ENCODE measurements at places on chromosomes 1 and 21.

DNA sequence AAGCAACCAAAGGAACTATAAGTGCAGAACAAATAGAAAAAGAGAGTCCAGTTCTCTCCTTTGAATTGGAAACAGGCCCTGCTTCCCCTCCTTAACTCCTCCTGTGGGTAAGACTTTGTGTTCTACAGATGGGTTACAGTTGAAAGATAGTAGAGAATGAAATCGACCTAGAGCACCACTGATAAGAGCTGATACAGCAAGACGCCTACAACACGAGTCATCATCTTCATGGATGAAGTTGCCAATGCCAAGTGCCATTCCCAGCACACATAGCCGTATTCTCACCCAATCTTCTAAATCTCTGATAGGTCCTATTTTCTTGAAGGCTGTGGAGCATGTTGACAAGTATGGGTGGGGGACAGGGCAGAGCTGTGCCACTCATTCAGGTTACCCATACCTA is 99.8 kb upstream of the CAMK1G start:
- no peak for DNase-seq

DNA sequence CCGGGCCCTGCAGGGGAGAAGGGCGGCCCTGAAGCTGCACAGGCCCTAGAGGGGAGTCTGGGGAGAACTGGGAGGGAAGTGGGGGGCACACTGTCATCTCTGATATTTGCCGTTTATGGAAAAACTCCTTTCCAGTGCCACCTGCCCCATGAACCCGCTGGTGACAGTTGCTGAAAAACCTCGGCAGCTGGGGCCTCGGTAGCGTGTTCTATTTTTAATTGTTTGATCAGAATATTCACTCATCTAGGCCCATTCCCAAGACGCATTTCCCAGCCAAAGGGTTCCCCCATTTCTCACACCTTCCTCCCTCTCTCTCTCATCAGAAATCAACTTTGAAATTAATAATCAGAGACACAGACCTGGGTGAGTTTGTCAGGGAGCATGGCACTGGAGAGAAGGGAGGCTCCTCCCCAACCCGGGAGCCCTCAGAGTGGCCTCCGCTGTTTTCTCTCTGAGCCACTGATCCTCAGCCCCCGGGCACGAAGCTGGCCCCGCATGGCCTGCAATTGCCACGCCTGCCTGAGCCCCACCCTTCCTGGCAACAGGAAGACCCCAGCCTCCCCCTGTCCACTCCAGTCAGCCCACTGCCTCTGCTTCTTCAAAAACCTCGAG is 111.1 kb downstream of the CASZ1 start:
- no peak for DNase-seq

- DNase-seq: peak; percentile 67
These were observed 18.5 kb downstream of the SH3BP5L start for GRCh38 chr1:248807067-248807737.

GRCh38 chr1:28163496-28164161 is 12.9 kb downstream of the PTAFR start:
- no peak for DNase-seq

- peak; percentile 75 for DNase-seq
These were observed at the start of gene IFI44 for GRCh38 chr1:78649628-78650027. Gene IFI44, plus strand, starts transcription at chr1:78649831. Its CDS starts 365 bp downstream, at chr1:78650196.

- DNase-seq: no peak
These were observed 257.7 kb downstream of the KCNH1 start for GRCh38 chr1:210876275-210876674.

GRCh38 chr1:11138952-11139351 is 39.3 kb upstream of the EXOSC10 start:
- no peak for DNase-seq

GRCh38 chr1:25338986-25339385 is 852 bp downstream of the TMEM50A start:
- DNase-seq: no peak

GRCh38 chr1:53589043-53589887 is 130.1 kb downstream of the DMRTB1 start:
- DNase-seq: no peak

GRCh38 chr21:34944015-34944755 is 104.9 kb downstream of the RUNX1 start:
- no peak for DNase-seq

DNA sequence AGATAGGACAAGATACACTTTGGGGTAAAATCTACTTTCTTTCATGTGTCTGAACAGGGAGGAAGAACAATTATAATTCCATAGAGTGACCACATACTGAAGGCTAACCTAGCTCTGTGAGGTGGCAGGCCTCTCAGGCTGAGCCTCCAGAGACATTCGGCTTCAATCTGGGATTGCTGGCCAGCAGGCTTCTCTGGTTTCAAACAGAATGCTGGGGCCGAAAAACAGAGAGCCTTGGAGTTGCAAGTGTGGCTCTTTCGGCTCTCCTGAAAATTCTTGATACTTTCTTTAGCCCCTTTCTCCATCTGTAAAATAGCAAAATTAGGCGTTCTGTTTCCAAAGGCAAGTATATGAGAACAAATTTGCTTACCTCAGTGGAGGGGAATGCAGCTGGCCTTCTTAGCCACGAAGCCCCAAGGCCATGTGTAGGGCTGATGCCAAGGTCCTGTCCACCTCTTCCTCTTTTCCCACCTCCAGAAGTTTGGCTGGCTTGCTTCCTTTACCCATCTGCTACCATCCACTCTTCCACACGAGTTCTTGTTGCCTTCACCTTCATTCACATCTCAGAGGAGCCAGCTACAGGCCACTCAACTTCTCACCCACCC is 30.0 kb upstream of the UBE2U start:
- no peak for DNase-seq

GRCh38 chr1:224777180-224777579 is 152.3 kb upstream of the DNAH14 start:
- DNase-seq: no peak

GRCh38 chr1:76156987-76157386 is 82.4 kb downstream of the ST6GALNAC3 start:
- no peak for DNase-seq

DNA sequence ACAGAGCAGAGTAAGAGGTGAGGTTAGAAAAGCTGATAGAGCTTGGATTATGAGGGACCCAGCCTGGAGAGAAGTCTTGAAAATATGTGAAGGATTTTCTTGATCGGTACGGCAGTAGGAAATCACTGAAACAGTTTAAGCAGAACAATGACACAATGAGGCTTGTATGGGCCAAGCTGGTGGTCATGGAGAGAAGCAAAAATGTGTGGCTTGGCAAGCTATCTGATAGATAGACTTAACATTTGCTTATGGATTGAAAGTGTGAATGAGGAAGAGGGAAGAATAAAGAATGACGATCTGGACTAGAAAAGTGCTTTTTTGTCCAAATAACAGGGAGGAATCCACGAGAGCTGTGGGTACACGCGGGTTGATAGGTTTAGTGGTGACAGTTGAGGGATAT is 15.4 kb upstream of the XPR1 start:
- DNase-seq: no peak

DNA sequence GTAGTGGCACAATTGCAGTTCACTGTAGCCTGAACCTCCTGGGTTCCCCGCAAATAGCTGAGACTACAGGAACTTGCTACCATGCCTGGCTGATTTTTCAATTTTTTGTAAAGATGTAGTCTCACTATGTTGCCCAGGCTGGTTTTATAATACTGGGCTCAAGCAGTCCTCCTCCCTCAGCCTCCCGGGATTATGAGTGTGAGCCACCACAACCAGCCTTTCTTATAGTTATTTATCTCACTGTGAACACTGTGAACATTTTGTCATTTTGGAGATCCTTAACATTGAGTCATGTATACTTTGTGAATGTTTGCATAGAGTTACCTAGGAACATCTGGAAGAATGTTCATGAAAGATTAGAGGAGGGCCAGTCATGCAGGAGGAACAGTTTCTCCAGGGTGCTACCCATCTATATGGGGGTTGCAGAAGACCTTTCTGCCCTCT is 127.1 kb upstream of the CACYBP start:
- no peak for DNase-seq

DNA sequence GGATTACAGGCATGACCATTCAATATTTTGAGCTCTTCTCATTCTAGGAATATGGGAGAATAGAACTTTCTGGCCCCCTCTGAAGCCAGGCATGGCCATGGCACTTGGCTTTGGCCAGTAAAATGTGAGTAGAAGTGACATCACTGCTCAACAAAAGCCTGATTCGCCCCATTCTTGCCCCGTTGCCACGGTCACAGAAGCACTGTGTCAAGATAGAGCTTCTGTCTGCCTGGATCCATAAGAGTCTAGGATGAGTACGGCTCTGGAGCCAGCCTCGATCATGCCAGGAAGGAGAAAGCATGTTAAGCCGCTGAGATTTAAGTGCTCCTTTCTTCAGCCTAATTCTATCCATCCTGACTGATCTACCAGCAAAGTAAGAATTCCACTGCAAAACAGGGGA is 113.1 kb downstream of the TIAM1 start:
- DNase-seq: no peak

DNA sequence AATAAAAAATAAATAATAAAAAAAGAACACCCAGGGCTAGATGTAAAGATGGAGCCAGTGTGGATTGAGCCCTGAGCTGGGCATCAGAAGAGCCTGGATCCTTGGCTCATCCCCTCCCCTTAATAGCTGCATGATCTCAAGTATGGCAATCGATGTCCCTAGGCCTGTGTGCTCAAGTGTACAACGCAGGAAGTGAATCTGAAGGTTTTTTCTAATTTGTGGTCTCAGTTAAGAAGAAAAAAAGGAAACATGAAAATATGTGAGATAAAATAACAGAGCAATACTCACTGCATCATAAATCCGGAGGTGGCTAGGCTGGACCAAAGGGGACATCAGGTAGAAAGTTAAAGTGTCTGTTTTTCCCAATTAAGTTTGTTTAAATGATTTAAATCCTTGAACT is 47.3 kb upstream of the SLC44A3 start:
- no peak for DNase-seq

DNA sequence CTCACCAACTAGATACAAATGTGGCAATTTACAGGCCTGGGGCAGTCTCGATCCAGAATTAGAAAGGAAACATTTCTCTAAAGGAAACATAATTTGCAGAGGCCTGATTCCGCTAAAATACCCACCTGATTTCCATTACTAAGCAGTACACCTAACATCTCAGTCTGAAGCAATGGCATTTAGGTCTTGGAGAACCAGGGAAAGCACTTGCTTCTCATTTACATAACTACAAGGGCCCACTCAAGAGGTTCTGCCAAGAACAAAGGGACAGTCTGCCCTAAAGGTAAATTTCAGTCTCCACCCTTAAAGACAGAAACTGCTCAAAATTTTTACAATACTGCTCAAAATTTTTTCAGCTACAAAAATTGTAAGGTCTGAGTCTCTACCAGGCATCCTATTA is 123.7 kb upstream of the GJB5 start:
- no peak for DNase-seq
